ENCODE measurements at places on chromosomes 1 and 21.

DNA sequence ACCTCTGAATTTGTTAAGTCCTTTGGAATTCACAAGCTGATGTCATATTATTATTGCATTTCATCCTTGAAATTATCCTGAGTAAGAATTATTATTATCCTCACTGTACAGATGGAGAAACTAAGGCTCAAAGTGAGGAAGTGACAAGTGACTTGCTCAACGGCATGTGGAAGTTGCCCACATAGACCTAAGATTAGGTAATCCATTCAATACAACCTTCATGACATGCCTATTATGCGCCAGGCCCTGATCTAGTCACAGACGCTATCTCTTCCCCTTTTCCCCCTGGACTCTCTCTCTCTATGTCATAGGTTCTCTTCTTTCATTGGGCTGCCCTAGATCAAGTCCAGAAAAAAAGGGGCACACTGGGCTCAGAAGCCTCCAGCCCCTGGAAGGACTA is 84.9 kb upstream of the KCNK2 start:
- DNase-seq = no peak

GRCh38 chr1:113780374-113781146 is 21.3 kb upstream of the PHTF1 start:
- DNase-seq = no peak

GRCh38 chr1:26961826-26962225 is 1.6 kb upstream of the KDF1 start:
- DNase-seq = peak; percentile 89

DNA sequence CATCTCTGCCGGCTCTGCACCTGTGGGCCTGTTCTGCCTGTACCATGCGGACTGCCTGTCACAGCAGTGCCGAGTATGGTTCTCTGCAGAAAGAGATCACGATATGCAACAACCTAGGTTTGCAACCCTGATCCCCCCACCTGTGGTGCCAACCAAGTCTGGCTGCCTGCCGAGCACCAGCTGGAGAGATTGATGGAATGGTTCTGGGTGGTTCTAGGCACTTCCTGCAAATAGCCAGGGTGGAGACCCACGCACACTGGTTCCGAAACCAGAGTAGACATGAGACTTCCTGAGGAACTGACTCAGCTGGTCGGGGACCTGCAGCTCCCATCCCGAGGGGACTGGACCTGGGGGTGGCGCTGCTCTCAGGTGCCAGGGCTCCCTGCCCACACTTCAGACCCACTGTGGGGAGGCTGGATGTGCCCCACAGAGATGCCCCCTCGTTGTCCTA is 5.4 kb downstream of the TPRG1L start:
- no peak for DNase-seq

- peak; percentile 79 for DNase-seq
Measured at GRCh38 chr21:26448751-26449150, 124.3 kb downstream of the CYYR1 start.

DNA sequence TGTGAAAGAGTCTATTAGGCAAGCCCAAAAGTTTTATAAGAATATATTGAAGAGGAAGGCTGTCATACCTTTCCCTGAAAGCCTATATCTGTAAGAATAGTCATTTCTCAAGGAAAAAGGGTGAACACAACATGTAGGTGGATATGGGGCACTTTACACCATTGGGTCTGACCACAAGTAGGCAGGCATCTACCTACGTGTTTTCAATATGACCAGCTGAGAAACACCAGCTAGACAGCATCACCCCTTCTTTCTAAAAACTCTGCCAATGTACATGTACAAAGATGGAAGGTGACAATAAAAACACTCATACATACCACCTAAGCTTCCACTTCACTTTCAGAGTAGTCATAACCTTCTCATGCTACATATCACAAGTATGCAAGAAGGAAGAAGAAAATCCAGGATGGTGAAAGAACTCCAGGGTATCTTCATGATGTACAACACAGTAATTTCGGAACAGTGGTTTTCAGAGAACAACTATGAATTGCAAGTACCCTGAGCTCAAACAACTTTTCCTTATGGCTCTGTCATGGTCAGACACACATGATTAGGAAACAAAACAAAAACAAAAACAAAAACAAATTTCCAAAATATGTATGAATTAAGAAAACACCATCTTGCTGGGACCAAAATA is 98.5 kb upstream of the ADGRL2 start:
- DNase-seq = peak; percentile 37

DNA sequence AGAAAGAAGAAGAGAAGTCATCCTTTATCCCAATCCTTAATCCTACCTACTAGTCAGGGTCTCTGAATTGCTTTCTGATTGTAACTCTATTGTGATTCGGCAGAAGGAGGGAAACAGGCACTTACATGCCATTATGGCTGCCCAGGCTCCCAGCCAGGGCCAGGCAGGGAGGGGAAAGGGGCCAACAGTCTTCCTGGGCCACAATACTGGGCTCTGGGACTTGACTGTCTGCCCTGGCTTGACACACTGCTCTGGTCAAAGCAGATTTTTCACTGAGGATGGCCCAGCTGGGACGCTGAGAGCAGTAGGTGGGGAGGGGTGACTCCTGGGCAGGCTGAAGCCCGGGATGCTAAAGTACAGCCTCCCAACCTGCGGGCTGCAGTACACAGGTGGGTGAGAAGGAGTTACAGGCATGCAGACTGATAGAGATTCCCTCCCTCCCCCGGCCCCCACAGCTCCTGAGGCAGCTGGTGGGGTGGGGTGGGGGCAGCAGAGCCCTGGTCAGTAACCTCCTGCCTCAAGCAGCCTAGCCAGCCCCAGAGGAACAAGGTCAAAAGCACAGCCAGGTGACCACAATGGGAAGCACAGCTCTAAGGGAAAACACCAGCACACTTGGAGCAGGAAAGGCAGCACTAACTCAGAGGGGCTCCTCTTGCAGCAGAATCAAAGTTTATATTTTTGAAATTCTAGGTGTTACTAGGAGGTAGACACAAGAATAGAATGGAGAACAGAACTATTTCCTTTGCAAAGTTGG is 25.3 kb downstream of the KCND3 start:
- DNase-seq = no peak

GRCh38 chr1:99181892-99182291 is 82.4 kb upstream of the PLPPR4 start:
- DNase-seq = no peak

- DNase-seq = no peak
Measured at GRCh38 chr1:168742386-168742785, 13.4 kb upstream of the DPT start.

DNA sequence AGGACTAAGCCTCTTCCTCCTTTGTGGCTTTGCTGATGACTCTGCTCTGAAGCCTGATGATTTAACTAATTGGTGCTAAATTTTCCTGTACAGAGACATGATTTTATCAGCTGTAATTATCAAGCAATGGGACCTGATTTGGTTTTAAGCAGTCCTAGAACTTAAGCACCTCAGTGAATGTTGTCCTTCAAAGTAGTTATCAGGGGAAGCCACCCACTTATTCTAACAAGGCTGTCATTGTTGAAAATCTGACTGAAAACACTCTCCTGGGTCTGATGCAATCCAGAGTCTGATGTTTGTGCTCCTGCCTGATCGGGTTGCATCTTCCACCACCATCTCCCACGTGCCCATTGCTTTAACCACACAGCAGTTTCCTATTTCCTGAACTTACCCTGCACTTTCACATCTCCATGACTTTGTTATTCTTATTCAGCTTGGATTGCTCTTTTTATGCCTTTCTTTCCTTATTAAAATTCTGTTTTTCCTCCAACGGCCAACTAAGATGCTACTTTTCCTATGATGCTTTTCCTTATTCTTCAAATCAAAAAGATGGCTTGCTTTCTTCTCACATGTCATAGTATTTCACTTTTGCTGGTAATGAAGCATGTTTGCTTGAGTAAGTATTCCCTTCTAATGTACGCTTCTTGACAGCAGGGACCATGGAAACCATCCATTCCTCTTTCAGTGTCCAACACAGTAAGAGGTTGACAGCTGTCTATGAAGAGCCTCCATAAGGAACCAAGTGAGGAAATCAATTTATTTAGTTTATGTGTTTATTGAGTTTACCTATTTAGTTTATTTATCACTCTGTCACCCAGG is 55.0 kb downstream of the S1PR1 start:
- peak; percentile 42 for DNase-seq

DNA sequence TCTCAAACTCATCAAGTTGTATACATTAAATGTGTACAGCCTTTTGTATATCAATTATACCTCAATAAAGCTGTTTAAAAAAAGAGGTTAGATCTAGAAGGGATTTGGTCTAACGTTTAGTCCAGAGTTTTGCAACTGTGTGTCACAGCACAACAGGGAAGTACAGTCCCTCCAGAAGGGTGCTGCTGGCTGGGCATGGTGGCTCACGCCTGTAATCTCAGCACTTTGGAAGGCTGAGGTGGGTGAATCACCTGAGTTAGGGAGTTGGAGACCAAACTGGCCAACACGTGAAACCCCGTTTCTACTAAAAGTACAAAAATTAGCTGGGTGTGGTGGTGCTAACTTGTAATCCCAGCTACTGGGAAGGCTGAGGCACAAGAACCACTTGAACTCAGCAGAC is 78.3 kb upstream of the HAO2 start:
- peak; percentile 72 for DNase-seq

GRCh38 chr1:37133276-37134145 is 99.2 kb upstream of the GRIK3 start:
- DNase-seq = no peak

GRCh38 chr21:45763506-45763905 is 120.0 kb downstream of the PCBP3 start:
- DNase-seq = no peak

GRCh38 chr1:38138498-38139233 is 92.1 kb upstream of the POU3F1 start:
- DNase-seq = peak; percentile 99

GRCh38 chr1:44616991-44617702 is 57.1 kb downstream of the TMEM53 start:
- peak; percentile 75 for DNase-seq

DNA sequence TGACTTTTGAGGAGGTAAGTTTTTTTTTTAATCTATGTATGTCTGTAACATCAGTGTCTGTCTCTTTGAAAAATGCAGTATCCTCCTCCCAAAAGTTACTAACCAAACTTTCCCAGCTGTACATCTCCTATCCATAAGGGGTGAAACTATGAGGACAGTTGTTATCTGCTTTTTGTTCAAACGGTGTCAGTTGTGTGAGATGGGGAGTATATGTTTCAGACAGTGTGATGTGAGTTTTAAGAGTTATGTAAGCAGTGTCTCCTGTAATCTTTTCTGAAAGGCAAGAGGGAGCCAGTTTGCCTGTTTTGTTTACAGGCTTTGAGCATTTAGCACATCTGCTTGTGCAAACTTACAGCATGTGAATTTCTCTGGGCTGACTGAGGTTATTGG is 34.8 kb upstream of the CACYBP start:
- peak; percentile 26 for DNase-seq

DNA sequence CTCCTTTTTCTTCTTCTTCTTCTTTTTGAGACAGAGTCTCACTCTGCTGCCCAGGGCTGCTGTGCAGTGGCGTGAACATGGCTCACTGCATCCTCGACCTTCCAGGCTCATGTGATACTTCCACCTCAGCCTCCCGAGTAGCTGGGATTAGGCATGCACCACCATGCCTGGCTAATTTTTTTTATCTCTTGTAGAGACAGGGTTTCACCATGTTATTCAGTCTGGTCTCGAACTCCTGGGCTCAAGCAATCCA is 13.0 kb upstream of the PADI1 start:
- no peak for DNase-seq

- DNase-seq = peak; percentile 37
Measured at GRCh38 chr1:9481048-9481447, 58.2 kb upstream of the SLC25A33 start.

DNA sequence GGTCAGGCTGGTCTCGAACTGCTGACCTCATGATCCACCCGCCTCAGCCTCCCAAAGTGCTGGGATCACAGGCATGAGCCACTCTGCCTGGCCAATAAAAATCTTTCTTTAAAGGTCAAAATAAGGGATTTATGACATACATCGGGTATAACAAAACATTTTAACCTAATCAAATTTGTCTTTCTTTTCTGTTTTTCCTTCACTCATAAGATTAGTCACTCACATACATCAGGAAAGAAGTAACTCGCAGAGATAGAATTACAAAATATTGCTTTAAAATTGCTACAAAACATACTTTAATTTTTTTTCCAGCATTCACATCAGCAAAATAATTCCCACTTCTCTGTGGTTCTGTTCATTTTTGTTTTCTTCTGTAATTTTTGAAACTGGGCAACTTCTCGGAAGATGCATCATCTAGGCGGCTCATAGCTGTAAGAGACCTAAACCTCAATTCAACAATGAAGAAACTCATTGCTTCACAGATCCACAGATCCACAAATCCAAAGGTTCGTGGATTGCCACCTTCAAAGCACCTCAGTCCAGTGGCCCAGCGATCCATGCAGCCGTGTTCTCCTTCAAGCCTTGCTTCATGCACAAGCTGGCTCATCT is 39.7 kb downstream of the NEK2 start:
- no peak for DNase-seq

DNA sequence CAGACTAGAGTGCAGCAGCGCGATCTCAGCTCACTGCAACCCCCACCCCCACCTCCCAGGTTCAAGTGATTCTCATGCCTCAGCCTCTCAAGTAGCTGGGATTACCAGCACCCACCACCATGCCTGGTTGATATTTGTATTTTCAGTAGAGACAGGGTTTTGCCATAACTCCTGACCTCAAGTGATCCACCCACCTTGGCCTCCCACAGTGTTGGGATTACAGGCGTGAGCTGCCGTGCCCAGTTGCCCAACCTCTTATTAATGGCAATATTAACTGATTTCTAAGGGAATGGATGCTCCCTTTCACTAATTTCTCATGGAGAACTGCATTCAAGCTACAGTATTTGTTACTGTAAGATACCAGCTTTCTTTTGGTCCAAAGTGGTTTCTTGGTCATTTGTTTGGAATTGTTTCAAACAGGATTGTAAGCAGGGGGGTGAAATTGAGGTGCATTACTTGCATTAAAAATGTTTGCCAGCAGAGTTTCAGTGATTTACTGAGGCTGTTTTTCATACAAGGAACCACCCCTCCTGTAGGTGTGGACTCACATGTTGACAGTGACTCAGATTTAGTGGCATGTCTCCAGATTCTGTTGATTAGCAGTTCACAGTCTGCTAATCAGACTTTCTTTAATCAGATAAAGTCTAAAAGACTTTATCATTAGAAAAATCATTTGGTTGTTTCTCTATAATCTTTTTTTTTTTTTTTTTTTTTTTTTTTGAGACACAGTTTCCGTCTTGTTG is 3.9 kb upstream of the TGFBR3 start:
- DNase-seq = peak; percentile 93

GRCh38 chr1:117579221-117579906 is 26.5 kb upstream of the TENT5C start:
- DNase-seq = no peak

GRCh38 chr1:86460998-86461397 is 7.7 kb upstream of the CLCA1 start:
- DNase-seq = no peak
